ENCODE measurements at places on chromosomes 13 and 19.

DNA sequence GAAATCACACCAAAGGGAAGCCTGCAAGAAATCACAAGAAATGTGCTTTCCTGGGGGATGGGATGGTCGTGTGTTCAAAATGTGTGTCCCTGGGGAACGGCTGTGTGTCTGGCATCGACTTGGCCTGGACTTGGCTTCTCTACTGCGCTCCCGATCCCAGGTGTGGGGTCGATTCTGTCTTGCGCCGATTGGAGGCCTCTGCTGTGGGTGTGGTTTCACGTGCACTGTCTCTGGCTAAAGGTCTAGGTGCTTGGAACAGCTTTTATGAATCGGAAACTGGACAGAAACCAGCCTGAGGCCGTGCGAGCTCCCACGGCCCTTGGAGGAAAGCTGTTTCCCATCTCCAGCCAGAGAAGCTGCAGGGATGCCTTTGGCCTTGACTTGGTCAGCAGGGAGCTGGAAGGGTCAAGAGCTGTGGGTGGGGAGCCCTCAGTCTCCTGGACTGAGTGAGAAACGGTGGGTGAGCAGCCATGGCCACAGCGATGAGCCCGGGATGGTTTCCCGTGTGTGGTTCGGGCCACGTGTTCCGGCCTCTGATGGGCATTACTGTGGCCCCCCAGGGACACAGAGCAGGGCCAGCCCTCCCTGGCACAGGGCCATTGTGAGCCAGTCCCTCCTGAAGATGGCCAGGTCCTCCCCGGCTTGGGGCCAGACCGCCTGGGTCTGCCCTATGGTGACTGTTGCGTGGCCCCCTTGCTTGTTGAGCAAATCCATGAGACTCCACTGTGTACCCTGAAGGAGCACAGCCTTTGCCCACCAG is 29.7 kb downstream of the MCF2L start:
- no peak for DNase-seq

GRCh38 chr13:96053003-96053703 is at the start of gene UGGT2:
Gene UGGT2 (minus strand): TSS chr13:96053401. CDS start chr13:96053312, 89 bp downstream.
- peak; percentile 89 for DNase-seq

- DNase-seq = no peak
Measured at GRCh38 chr13:25932365-25932764, 119.5 kb downstream of the SHISA2 start.

DNA sequence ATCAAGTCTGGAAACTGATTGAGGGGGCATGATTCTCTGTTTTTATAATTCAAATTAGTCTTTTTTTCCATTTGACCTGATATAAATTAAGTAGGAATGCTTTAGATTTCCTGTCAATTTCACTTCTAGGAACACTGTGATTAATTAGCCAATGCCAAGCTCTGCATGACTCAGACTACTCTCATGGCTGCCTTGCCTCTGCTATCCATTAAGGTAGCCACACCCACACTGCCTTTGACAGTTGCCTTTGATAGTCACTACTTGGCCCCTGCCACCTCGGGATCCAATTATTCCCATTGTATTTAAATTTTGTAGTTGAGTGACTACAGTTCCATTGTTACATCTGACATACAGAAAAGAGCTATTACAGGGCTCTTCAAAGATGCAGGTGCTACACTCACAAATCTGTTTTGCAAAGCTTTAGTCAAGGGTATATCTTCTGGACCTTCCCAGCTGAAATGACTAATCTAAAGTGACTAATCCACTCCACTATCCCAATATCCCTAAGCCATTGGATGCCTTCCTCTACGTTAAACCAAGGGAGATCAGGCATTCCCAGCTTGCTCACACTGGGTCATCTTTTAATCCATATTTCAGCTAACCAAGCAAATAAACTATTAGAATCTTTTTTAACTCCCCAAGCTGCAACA is 1193.1 kb upstream of the MIR17HG start:
- DNase-seq = no peak

DNA sequence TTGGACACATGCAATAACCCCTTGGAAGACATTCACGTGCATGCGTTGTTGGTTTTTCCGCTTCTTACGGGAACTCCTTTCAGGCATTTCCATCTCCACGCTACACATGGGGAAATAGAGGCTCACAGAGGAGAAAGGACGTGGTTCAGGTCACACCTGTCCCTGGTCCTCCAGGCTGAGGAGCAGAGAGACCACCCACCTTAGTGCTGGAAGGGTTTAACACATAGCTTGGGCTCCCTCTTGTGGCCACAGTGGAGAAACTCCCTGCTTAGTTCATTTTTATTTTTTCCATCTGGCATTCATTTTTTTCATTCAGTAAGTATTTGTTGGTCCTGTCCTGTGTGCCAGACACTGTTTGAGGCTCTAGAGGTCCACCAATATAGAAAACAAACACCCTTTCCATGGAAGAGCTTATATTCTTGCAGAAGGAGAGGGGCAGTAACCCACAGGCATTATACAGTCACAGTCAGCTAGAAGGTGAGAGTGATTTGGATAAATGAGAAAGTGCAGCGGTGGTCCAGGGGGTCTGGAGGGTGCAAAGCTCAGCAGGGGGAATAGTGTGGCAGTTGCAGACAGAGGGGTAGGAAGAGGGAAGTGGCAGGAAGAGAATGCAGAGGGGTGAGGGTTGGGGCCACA is 24.2 kb upstream of the TTYH1 start:
- peak; percentile 65 for DNase-seq

GRCh38 chr13:42628666-42629065 is 54.7 kb downstream of the TNFSF11 start:
- DNase-seq = no peak

DNA sequence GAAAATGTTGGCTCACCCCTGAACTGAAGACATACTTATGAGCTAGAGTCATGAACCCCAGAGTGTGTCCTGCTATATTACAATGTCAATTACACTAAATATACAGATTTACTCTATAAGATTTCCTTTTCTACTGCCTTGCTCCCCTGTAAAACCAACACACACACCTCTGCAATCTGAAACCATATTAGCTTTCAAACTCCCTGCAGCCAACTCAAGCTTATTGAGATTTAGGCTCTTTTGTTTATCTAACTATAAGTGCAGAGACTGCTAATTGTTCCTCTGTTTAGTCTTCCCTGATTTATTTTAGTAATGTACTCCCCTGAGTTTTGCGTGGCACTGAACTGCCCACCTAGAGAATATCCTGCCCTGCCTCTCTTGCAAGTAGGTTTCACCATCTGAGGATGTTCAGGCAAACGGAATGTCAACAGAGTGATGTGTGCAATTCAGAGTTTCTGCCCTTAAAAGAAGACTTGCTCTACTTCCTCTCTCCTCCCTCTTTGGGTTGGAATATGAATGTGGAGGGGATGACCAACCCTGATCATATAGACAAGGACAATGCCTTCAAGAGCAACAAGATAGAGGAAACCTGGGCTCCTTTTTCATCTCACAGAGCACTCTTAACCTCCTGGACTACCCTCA is 22.3 kb downstream of the FAM216B start:
- DNase-seq = no peak

- no peak for DNase-seq
Measured at GRCh38 chr13:28859717-28860116, 39.6 kb downstream of the MTUS2 start.

DNA sequence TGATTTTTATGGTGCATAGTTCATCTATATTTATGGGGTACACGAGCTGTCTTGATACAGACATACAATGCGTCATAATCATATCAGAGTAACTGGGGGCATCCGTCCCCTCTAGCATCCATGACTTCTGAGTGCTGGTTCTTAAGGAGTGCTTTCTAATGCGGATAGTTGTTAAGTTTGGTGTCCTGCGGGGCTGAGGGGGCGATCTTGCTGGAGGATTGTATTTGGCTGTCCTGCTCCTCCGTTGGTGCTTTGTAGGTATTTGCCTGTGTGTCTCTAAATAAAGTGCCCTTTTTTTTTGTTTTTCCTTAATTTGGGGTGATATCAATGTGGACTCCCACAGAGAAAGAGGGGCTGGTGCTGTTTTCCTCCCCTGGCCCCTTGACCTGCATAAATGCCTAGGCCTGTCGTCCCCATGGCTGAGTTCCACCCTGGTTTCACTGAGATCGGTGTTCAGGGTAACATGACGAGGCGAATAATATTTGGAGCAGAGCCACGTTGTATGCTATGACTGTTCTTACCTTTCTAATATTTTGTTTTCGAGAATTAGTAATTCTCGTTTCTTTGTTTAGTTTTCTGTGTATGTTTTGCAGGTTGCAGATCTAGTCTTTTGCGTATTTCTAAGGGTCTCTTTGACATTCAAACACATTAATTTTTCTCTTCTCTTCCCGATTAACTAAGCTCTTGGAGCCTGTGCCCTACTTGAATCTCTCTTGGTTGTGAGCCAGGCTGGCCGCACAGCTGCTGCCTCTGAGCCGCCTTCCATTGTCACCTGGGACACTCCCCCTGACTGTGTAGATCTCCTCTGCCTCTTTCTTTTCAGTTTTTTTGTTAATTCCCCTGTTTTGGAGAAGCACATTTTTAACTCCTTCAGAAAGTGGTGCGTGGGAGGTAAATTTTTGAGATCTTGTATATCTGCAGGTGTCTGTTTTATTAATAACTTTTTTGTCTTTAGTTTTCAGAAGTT is 100.3 kb downstream of the ARHGEF7 start:
- no peak for DNase-seq

DNA sequence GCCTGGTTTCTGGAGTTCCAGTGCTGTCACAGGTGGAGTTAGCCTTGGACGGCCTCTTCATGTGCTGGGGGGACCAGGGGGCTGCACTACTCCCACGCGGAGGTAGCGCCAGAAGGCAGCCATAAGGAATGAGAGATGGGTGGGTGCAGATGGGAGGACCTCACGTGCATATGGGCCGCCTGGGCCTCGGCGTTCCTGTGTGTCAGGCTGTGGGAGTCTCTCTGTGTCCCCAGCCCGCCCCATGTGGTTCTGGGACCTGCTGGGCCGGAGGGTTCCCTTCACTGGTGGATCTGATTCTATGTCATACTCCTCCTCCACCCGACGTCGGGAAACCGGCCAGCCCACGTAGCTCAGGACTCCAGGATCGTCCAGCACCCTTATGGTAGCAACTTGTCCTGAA is 149.0 kb upstream of the SOX1 start:
- DNase-seq = no peak

GRCh38 chr13:44040818-44041100 is 161.1 kb downstream of the LACC1 start:
- no peak for DNase-seq

GRCh38 chr13:21232196-21232595 is 55.7 kb downstream of the MRPL57 start:
- DNase-seq = no peak

DNA sequence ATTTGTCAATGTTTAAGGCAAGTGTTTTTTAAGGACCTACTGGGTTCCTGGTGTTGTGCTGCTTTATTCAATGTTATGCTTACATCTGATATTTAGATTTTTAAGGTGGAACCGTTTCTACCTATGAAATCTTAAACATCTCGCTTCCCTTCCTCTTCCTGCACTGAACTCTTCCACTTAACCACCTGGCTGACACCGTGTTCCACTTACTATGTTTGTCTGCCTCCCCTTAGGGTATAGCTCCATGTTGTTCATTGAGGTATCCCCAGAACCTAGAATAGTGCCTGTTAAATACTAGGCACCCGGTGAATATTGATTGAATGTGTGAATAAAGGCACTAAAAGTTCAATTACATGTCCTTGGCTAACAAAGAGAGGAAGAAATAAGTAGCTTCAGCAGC is 104.9 kb downstream of the RNF17 start:
- DNase-seq = no peak

DNA sequence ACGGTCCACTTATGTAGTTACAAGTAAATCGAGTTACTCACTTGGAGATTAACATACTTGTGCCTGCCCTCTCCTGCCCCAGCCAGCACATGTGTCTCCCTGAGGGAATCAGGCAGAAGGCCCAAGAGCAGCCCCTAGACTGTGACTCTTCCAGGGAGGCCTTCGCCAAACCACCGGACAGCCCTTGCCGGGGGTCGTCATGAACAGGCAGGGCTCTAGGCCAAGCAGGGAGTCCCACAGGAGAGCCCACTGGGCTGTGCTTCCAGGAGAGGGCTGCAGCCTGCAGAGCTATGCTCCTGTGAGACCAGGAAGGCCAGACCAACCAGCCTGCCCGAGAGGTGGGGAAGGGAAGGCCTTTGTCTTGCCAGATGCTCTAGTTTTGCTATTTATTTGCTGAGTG is 283.3 kb downstream of the FOXO1 start:
- DNase-seq = no peak

DNA sequence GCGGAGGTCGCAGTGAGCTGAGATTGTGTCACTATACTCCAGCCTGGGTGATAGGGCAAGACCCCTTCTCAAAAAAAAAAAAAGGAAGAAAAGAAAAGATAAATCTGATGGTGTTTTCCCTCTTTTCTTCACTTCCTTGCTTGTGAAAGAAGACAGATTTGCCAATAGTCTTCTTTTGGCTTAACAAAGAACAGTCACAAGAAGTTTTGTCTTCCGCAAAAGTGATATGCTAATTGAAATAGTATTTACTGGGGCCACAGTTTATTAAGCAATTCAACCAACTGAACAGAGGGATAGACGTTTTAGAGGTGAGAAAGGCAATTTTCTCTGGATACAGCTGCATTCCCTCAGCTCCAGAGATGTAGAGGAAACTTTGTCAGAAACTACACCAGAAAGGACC is 22.9 kb upstream of the PLAUR start:
- DNase-seq = no peak

- no peak for DNase-seq
Measured at GRCh38 chr19:31511696-31512095, 162.5 kb upstream of the TSHZ3 start.

DNA sequence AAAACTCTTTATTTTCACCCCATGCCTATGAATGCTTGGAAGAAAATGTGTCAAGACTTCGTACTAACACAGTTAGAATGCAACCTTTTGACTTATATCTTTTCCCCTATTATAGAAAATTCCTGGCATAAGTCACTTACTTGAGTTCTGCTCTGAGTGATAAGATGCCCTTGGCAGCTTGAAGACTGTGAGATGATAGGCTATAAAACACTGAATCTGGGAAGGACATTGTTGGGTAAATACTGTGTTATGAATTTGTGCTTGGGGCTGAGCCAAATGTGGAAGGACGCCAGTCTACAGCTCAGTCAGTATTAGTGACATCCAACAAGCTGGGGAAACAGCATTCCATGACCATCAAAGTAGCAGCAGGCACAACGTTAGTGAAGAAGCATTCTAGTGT is 368.0 kb upstream of the SGCG start:
- DNase-seq = no peak

- DNase-seq = no peak
Measured at GRCh38 chr13:112210371-112210770, 143.4 kb downstream of the SOX1 start.

DNA sequence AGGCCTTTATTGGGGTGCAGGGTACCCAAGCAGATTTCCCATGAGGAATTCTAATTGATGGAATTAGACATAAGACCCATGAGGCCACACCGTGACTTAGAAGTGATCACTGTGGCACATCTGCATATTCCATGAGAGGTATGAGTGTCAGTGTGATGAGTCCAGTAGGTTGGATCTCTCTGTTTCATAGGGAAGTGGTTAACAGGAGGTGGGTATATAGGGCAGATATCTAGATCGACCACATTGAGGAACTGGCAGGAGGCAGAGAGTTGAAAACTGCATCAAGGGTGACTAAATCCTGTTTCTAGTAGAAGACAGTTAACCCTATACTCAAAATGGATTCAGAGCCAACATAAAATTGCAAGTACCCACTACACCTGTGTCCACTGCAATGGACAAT is 68.6 kb upstream of the MIR17HG start:
- DNase-seq = no peak

Measured in pons (tissue), 1 donor.